ENCODE measurements at places on chromosomes 7 and 10. TPM values are rescaled to one million over a fixed set of nuclear protein-coding genes. Genes with fewer than 3 reads are reported as not detected.

DNA sequence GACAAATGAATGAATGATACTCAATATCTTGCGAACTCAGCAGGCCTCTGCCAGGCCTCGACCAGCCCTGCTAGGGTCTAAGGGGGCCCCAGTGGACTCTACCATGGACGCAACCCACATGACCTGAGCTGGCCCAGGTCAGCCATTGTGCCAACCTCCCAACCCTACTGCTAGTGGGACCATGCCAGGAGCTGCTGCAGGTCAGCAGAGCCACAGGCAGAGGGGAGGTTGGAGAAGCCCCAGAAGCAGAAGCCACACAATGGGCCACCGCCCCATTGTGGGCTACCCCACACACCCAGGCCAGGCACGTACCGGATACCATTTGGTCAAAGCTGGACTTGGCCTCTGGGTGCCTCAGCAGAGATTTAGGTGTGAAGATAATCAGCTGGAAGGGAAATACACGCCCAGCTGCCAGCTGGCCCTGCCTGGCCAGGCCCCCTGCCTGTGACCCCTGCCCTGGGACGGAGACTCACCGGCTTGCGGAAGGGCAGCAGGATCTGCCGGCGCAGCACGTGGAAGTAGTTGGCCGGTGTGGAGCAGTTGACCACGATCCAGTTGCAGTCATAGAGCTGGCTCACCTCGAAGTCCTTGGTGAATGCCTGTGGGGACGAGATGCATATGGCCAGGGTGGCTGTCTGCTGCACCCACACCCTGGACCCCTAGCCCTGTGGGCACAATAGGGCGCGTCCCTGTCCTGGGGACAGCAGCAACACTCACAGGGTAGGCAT is 24.5 kb downstream of the OGDHL start:
- H3K36me3 ChIP-seq, result no peaks in the 10 kb centered on the region
- no peak for DNase-seq
- no peak overlapping the region for H3K27ac ChIP-seq
- no peak overlapping the region for H3K4me3 ChIP-seq
- no peaks in the 10 kb centered on the region for H3K4me1 ChIP-seq

DNA sequence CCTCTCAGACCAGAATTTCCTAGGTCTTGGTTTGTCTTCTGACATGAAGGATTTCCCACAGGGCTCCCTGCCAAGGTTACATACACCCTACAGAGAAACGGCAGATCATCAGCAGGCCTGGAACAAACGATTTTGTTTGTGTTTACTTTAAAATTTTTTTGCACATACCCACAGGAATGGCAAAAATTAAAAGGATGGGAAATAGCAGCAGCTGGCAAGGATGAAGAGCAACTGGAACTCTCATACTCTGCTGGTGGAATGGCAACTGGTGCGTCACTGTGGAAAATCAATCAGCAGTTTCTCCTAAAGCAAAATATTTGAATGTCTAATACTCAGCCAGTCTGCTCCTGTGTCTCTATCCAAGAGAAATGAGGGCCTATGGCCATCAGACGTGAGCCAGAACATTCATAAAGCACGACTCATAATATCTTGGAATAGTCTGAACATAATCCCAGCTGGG is 6.5 kb downstream of the BAIAP2L1 start:
- no peak overlapping the region for H3K27ac ChIP-seq
- no peak for DNase-seq
- H3K4me1 ChIP-seq, result no peaks in the 10 kb centered on the region
- H3K4me3 ChIP-seq, result no peak overlapping the region
- H3K27me3 ChIP-seq, result peaks cover 9% of the 10 kb centered on the region
- no peaks in the 10 kb centered on the region for H3K36me3 ChIP-seq

DNA sequence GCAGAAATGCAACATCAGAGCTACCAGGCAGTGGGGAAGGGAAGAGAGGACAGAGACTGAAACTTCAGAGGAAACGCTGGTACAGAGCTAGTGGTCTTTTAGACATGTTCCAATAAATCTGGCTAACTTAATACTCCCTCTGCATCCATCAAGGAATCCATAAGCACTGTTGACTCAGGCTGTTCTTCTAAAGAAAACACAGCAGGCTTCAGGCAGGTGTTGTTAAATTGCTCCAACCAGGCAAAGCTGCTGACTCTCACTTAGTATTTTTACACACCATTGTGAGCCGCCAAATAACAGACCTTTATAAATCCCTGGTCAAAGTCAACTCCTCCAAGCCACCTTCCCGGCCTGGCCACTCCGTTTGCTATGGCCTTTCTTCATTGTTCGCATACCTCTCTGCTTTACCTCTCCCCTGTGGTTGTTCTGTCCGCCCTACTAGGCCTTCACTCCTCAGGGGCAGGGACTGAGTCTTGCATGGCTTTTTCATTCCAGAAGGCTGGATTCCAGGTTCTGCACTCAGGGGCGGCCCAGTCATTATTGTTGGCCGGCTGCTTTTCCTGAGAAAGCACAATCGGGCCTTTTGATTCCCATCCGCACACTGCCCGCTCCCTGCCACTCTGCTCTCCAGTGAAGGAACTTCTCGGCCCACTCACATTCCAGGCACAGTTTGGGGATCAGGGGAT is 18.4 kb downstream of the CREB3L2 start:
- H3K4me3 ChIP-seq, result no peak overlapping the region
- H3K27me3 ChIP-seq, result no peaks in the 10 kb centered on the region
- DNase-seq, result no peak
- H3K4me1 ChIP-seq, result no peaks in the 10 kb centered on the region

DNA sequence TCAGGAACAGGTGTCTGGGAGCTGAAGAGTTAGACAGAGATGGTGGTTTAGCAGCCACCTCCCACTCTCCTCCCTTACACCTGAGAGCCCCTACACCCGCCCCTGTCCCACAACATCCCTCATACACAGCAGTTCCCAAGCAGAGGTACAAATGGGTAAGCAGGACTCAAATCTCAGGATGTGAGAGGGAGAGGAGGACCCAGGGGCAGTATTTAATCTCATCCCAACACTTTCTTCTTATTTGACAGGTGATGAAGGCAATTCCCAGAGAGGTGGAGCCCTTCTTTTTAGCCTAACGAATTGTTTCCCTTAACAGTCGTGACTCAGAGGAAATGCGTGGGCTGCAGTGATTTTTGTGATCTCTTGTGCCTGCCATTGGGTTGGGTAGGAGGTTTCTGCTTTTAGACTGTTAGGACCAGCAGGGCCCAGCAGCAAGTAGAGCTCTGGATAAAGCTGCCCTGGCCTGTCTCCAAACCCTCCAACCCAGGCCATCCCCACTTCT is 191.3 kb downstream of the HECW1 start:
- peak overlapping the region; percentile 78 for H3K27ac ChIP-seq
- peaks cover 32% of the 10 kb centered on the region for H3K4me1 ChIP-seq
- DNase-seq, result peak; percentile 89
- peak overlapping the region; percentile 20 for H3K4me3 ChIP-seq
- no peaks in the 10 kb centered on the region for H3K36me3 ChIP-seq

DNA sequence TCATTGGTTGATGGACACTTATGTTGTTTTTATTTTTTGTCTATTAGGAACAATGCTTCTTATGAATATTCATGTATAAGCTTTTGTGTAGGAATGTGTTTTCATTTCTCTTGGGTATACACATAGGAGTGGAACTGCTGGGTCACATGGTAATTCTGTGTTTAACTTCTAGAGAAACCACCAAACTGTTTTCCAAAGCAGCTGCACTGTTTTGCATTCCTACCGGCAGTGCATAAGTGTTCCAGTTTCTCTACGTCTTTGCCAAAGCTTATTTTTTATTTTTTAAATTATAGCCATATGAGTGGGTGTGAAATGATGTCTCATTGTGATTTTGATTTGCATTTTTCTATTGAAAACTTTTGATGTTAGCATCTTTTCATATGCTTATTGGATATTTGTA is 51.3 kb downstream of the ADK start:
- H3K4me1 ChIP-seq, result peaks cover 9% of the 10 kb centered on the region
- no peak for DNase-seq
- no peaks in the 10 kb centered on the region for H3K27me3 ChIP-seq
- H3K27ac ChIP-seq, result no peak overlapping the region
- H3K4me3 ChIP-seq, result no peak overlapping the region

- H3K27me3 ChIP-seq, result no peaks in the 10 kb centered on the region
- no peaks in the 10 kb centered on the region for H3K4me1 ChIP-seq
- H3K4me3 ChIP-seq, result no peak overlapping the region
- DNase-seq, result no peak
Measured at GRCh38 chr10:34001087-34001580, 666.7 kb upstream of the NRP1 start.

NKX1-2 gene
- total RNA-seq, result not detected

THAP5 gene
- total RNA-seq, result 28.8 TPM

TMEM176B gene
- not detected for total RNA-seq

CDH23 gene
- 2.4 TPM for total RNA-seq

ZEB1 gene
- 29.7 TPM for total RNA-seq

CHN2 gene
- 1.8 TPM for total RNA-seq

SLC26A3 gene
- total RNA-seq, result not detected

GHRHR gene
- not detected for total RNA-seq

PNLIPRP2 gene
- not detected for total RNA-seq

PNLIPRP3 gene
- total RNA-seq, result not detected
